ENCODE measurements at places on chromosomes 4 and X.

DNA sequence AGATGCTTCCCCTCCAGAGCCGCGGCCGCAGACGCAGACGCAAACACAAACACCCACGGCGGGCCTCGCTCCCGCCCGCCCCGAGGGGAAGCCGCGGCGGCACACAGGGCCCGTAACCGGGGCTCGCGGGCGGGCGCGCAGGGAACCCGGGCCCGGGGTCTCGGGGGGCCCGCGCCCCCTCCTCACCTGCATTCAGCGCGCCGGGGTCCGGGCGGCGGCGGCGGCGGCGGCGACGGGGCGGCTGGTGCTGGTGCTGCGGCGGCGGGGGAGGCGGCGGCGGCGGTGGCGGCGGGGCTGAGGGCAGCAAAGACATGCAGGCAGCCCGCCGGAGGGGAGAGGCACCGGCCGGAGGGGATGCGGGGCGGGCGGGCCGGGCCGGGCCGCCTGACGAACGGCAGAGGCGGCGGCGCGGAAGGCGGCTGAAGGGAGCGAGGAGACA is 255 bp upstream of the CNOT6L start:
- no peak for DNase-seq

GRCh38 chr4:75547647-75548387 is 8.0 kb upstream of the ODAPH start:
- no peak for DNase-seq

DNA sequence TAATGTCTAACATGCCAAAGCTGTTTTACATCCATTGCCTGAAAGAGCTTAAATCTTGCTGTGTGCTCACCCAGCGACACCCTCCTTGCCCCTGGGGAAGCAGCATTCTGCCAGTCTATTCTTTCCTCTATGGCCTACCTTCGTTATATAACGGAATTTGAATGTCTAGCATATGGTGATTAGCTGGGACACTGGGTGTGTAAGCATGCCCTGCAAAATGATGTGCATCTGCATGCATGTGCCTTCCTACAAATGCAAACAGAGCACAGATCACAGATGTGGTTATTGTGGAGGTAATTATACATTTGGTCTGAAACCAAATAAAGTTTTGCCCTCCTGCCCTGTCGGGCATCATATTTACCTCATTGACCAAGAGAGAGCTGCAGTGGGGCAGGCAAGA is 90.8 kb downstream of the NHS start:
- no peak for DNase-seq

GRCh38 chr4:26302031-26302899 is 18.5 kb upstream of the RBPJ start:
- DNase-seq: no peak

- no peak for DNase-seq
Measured at GRCh38 chr4:121472937-121473721, 92.3 kb upstream of the QRFPR start.

DNA sequence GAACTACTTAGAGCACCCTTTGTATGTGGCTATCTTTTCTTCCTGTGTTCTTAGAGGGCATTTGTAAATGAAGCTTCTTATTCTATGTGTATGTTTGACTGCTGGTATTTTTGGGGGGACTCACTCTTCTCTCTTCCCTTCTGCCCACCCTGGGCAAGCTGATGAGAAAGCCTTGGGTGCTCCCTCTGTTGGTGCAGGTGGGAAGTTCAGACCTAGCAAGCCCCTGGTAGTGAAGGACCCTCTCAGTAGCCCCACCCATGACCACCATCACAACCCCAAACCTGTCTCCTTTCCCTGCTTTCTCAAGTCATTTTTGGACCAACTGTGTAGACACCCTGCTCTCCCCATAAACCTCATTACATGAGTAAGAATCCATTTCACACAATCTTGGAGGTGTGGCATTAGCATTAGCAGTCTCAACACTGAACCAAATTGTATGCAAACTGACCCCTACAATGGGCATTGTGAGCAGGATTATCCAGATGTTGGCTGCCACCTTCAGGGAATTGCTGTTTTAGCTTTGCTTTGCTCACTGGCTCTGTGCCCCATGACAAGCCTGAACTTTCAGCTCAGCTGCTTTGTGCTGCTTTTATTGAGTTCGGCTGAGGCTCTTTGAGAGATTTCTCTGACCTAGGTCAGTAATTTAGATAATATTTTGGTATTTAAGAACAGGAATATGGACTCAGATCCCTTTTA is 27.9 kb downstream of the TRIM61 start:
- DNase-seq: no peak

DNA sequence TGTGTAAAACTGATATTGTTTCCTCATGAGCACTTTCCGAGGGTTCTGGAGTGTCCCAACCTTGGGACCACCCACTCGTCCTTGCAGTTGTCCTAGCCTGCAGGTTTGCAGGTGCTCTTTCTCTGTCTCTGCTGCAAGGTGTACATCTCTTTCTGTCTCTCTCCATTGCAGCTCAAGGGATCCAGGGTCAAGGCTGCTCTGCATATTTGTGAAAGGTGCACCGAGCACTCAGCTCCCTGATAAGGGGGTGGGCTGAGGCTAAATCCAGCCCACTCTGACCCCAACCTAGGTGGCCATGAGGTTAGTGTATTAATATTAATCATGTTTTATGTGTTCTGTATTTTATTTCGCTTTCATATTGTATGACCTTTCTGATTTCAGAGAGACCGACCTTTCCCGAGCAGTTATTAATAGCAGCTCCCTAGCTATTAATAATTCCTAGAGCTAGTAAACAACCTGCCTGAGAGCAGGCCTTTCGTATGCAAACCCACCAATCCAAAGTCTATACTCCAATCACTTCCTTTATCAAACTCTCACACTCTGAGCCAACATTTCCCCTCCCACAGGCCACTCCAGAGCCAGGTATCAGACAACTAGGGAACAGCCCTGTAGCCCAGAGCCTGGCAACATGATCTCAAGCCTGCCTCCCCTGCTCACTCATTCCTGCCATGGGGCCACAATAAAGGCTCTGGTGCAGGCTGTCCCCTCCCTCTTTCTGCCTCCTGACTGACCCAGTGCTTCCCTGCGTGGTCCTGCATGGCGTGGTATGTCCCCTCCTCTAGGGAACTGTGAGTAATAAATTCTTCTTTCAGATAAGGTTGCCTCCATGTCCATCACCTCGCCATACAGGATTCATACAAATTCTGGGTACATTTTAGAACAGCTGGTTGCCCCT is 73.9 kb downstream of the SLC2A9 start:
- DNase-seq: no peak

- DNase-seq: no peak
Measured at GRCh38 chr4:147963839-147964238, 232.0 kb downstream of the ARHGAP10 start.

- no peak for DNase-seq
Measured at GRCh38 chr4:10006601-10007435, 14.5 kb downstream of the SLC2A9 start.

DNA sequence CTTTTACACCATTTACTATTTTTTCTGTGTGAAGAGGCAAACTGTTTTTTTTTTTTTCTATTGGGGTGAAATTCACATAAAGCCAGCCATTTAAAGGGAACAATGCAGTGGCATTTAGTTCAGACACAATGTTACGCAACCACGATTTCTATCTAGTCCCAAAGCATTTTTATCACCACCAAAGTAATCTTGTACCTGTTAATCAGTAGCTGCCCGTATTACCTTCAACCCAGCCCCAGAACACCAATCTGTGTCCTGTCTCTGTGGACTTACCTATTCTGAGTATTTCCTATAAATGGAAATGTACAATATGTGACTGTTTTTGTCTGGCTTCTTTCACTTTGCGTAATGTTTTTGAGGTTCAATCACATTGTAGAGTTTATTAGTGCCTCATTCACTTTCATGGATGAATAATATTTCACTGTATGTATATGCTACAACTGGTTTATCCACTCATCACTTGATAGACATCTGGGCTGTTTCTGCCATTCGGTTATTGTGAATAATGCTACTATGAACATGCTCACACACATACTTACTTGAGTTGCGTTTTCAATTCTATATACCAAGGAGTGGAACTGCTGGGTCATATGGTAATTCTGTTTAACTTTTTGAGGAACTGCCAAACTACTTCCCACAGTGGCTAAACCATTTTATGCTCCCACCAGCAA is 116.2 kb downstream of the CDS1 start:
- DNase-seq: no peak

- DNase-seq: no peak
Measured at GRCh38 chrX:124208660-124209059, 123.8 kb upstream of the TEX13D start.

DNA sequence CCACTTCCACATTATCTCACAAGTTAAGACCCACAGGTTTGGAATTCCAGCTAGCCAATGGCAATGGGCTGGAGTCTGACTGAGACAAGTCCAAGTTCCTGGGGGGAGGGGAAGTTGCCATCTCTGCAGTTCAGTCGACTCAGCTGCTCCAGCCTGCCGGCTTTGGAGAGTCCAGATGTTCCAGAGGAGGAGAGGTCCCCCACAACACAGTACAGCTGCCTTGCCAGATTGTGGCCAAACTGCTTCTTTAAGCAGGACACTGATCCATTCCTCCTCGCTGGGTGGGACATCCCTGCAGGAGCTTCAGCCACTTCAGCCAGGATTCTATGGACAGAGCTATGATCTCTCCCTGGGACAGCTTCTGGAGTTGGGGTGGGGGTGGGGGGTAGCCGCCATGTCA is 199.2 kb downstream of the EDA start:
- DNase-seq: no peak

- no peak for DNase-seq
Measured at GRCh38 chrX:129721870-129722269, 16.9 kb upstream of the XPNPEP2 start.

GRCh38 chrX:1941321-1941720 is 326.5 kb downstream of the ASMT start:
- DNase-seq: no peak

GRCh38 chr4:129345609-129346008 is 249.7 kb downstream of the C4orf33 start:
- no peak for DNase-seq

DNA sequence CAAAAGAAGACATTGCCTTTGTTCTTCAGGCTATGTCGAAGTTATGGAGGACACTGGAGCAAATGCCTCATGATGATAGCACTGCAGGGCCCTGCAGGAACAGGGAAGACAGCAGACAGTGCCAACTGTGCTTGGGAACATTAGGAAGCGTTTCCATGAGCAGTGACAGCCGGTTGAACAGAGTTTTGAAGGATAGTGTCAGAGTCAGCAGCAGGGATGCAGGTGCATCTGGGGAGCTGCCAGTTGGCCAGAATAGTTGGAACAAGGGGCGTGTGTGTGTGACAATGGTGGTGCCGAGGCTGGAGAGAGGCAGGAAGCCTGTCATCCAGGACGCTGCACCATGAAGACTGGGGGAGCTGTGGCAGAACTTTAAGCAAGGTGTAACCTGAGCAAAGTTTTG is 88.6 kb downstream of the SHROOM3 start:
- no peak for DNase-seq

DNA sequence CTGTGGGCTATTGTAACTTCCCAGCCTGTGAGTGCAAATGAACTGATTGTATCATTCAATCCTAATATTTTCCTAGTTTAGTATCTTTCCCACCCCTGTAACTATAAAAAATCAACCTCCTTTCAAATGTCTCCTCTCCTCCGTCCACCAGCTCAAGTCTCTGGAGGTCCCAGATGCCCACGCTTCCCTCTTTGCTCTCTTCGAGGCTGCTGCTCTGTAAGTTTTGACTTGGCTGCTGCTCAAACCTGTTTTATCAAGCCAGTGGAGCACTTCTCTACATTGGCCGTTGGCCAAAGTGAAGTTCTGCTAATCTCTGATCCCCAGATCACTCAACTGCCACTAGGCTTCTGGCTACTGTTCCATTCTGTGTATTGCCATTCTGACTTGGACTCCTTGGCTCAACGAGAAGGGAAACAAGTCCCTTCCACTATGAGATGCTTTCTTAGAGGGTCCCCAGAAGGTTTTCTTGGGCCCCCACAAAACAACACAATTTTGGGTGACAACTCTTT is 60.7 kb upstream of the RAPGEF2 start:
- no peak for DNase-seq

- no peak for DNase-seq
Measured at GRCh38 chr4:52932591-52933470, 70.7 kb downstream of the RASL11B start.

DNA sequence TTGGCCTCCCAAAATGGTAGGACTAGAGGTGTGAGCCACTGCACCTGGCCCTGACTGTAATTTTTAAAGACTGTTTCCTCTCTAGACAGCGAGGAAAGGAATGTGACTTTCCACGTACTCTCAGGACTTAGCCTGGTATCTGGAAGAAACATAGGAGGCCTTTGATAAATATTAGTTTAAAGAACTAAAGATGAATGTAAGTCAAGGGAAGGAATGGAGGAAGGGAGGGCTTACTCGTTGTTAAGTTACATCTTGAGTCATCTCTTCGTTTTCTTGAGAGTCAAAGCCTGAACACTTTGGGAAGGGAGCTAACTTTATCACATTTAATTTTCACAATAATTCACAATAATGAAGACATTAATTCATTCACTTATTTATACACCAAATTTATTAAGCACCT is 7.2 kb upstream of the LNX1 start:
- DNase-seq: no peak

GRCh38 chr4:126552321-126552720 is 1080.4 kb upstream of the INTU start:
- no peak for DNase-seq

DNA sequence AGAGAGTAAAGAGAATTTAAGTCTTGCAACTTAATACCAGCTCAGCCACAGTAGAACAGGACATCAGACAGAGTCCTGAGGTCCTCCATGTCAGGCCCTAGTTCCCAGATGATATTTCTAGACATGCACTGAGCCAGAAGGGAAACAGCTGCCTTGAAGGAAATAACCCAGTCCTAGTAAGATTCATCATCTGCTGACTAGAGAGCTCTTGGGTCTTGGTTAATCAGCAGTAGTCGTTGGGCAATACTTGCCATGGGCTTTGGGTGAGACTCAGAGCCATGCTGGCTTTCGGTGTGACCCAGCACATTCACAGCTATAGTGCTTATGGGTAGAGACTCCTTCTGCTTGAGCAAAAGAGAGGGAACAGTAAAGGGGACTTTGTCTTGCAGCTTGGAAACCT is 379.1 kb downstream of the AR start:
- no peak for DNase-seq

- no peak for DNase-seq
Measured at GRCh38 chrX:68599256-68600152, 48.0 kb upstream of the STARD8 start.

GRCh38 chr4:22413471-22413870 is 102.4 kb downstream of the ADGRA3 start:
- DNase-seq: no peak

DNA sequence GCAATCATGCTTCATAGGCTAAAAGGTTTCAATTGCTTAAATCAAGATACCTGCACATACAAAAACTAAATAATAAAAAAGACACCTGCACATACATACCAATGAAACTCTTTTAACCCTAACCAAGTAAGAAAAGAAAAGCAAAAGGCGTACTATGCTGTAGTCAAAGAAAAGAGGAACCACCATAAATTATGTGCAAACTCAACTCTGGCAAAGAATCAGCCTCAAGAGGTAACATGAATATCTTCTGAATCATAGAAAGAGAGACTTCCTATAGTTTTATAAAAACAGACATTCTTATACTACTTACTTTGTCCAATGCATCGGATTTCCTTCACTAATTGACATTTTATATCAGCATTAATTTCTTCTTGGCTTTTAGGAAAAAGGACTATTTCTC is 29.3 kb downstream of the MMGT1 start:
- no peak for DNase-seq

GRCh38 chrX:109795682-109796081 is 62.6 kb upstream of the ACSL4 start:
- no peak for DNase-seq

Data from SHP77 treated with DMSO at 0.1 percent for 48 hours (cell line).